ENCODE measurements at places on chromosomes 5 and 9. TPM values are rescaled to one million over a fixed set of nuclear protein-coding genes. Genes with fewer than 3 reads are reported as not detected.
A peak's percentile ranks its signal among the peaks of the same experiment; 100 is the strongest.

PCDH1 gene
- total RNA-seq: 146 TPM

IFNA21 gene
- not detected for total RNA-seq

DAB2 gene
- 9.5 TPM for total RNA-seq

KCNV2 gene
- total RNA-seq: not detected

PHF24 gene
- not detected for total RNA-seq

NHP2 gene
- total RNA-seq: 193 TPM

DBH gene
- total RNA-seq: not detected

PDGFRB gene
- not detected for total RNA-seq

PIP5KL1 gene
- 0.17 TPM for total RNA-seq

PLEKHG4B gene
- total RNA-seq: 1.7 TPM

CDC37L1 gene
- 12.1 TPM for total RNA-seq

IFNB1 gene
- 0.61 TPM for total RNA-seq

FAM78A gene
- total RNA-seq: not detected

ACTBL2 gene
- 0.45 TPM for total RNA-seq

- peak; percentile 39 for DNase-seq
Observed at GRCh38 chr9:35690614-35691333, 1.0 kb upstream of the TPM2 start.

DNA sequence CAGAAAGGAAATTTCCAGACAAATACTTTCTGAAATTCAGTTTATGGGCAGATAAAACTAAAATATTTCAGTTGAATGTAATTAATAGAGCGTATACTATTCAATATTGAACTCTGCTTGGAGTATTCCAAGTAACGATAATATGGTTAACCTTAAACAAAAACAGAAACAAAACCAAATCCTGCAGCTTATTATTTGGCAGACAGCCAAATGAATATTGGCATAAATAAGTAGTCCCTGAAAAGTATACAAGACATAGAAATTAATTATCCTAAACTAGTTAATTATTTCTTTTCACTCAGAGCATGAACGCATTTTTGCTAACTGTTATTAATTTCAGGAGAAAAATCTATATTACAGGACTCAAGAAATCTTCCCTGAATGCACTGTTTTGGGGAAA, 1574.0 kb downstream of the MAT2B start:
- DNase-seq: no peak

DNA sequence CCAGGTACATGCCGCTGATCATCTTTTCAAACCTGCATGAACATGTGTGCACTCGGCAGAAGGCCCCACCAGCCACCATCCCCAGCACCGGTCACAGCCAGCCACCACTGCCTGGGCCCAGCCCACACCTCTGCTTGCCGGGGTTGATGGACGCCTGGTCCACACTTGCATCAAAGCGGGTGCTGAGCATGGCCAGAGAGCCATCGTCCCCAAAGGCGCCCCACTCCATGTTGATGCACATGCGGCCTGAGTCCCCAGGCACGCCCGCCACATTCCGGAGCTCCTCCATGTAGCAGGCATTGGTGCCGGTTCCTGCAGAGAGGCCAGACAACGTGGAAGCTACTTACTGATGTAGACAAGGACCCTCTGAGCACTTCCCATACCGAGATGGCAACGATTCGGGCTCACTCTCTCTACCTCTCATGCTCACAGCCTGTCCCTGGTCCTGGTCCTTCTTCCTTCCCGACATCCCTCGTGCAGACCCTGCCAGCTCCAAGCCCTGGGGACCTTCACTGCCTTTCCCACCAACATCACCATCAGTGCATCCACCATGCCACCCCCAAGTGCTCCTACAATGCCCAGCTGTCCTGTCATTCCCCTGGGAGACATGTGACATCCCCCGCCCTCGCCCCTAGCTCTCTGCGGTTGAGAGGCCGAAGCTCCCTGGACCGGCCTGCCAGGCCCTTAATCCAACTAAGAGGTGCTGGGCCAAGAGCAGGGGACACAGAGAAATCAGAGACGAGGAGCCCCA, 17.2 kb downstream of the HK3 start:
- no peak for DNase-seq

DNA sequence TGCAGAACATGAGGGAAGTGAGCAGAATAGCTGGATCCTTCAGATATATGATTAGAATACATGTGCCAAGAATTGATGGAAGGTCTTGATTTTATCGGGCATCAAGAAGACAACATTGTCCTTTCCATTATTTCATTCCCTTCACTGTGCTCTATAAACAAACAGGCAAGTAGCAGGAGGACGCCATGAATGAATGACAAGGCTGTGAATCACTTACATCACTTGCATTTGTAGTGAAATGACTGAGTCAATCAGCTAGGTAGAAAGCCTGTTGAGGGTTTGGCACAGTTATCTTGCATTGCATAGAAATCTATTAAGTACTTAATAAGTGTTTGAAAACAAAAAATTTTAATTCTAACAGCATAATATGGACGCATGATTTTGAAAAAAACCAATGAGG, 548.8 kb upstream of the IZUMO3 start:
- no peak for DNase-seq

DNA sequence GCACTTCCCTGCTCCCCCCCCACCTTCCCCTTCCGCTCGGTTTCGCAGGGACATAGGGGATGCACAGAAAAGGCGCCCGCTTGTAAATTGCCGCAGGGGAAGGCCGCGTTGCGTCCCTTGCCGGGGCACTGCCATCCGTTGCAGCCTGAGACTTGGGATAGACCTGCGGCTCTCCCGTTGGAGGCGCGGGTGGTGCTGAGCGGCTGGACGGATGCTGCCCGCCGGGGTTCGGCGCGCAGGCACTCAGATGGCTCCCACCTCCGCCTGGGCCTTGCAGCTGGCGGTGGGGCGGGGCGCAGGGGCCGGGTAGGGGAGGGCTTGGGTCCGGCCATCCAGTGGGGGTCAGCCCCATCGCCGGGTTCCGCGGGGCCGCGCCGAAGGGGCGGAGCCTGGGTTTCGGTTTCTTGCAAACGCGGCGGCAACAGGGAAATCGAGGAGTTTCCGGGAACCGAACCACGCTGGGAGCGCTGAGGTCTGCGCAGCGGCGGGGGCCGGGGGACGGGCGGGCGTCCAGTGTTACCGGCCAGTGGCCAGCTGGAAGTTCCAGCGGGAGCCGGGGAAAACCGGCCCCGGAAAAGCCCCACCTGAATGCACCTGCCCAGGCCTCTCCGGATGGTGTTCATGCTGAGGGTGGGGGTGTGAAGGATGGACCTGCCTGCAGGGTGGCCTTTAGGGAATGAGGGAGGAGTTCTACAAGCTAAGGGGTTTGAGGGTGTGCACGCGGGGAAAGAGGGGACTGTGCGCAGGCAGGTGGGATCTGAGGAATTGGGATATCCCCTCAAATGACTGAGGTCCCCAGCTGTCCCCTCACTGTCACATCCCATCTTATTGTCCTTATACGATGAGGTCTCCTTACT, 6.3 kb upstream of the IRF1 start:
- peak; percentile 95 for DNase-seq

- DNase-seq: no peak
Observed at GRCh38 chr5:138869763-138870500, 5.2 kb downstream of the LRRTM2 start.

GRCh38 chr5:31095796-31096195, 97.7 kb upstream of the CDH6 start:
- DNase-seq: no peak

GRCh38 chr5:176891331-176891958, 7.7 kb downstream of the HK3 start:
- DNase-seq: no peak

DNA sequence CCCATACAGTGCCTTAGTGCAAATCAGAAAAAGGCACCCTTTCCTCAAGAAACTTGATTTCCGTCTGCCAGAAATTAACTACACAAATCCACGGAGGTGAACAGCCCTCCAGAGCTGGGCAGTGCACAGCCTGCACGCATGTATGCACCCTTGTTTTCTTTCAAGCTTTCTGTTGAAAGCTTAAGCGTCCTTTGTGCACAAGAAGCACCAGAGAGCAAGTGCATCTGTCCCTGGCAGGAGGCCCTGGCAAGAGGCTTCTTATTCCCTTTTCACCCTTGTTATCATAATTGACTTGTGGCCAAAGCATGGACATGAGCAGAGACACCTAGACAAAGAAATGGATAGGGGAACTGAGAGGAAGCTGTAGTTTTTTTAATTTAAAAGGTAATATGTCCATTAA, 47.4 kb upstream of the ATG10 start:
- DNase-seq: no peak

GRCh38 chr5:95953021-95953702, 8.5 kb downstream of the ELL2 start:
- DNase-seq: no peak

- no peak for DNase-seq
Observed at GRCh38 chr9:95666785-95667155, 150.0 kb upstream of the PTCH1 start.

DNA sequence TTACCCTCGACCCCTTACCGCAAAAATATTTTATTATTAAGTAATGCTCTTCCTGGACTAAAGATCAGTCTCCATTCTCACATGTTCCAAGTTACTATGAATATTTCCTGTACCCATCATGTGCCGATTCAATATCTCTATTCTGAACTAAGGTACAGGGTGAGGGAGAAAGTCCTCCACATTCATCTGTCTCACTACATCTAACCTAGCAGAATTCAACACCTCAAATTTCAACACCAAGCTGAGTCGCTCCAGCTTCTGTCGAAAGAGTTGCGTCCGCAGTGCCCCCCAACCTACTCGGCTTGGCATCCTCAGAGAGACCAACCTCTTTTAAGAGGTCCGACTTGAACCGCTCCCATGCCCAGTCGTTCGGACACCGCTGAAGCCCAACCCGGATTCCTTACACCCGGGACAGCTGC, 1.0 kb downstream of the CERT1 start:
- DNase-seq: no peak

DNA sequence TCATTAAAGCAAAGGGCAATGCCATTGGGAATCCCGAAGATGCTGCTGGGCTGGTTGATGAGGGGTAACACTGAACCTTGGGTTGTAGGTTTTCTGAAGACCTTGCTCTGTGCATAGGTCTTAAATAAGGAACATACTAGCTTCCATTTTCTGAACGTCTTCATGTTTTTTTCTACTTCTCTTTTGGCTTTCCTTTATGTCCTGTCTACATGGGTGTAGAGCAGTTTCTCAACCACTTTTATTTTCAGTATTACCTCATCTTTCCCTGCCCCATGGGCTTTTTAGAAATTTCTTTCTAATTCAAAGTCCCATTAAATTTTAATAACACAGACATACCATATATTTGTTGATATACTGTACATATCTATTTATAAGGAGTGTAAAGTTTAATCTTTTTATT, at the start of gene IFNA14:
Gene IFNA14 (minus strand): TSS at position 95 of the 400 bp plus-strand sequence. CDS start 70 bp downstream, at position 25.
- no peak for DNase-seq

DNA sequence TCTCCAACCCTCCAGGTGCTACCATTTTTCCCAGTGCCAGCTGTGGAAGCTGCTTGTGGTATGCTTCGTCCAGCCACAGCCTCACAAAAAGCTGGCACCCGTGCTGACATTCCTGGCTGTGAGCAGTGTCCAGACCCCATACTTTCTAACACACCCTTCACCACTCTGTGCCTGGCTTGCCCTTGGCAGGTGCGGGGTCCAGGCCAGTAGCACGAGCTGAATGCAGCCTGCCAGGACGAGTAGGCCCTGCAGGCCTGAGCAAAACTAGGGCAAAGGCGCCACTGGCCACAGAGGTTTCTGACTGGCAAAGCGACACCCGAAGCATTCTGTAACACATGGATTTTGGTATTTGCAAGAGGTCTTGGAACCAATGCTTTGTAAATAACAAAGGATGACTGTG, 26.0 kb upstream of the GHR start:
- no peak for DNase-seq

GRCh38 chr9:13614060-13614459, 334.6 kb upstream of the MPDZ start:
- no peak for DNase-seq

DNA sequence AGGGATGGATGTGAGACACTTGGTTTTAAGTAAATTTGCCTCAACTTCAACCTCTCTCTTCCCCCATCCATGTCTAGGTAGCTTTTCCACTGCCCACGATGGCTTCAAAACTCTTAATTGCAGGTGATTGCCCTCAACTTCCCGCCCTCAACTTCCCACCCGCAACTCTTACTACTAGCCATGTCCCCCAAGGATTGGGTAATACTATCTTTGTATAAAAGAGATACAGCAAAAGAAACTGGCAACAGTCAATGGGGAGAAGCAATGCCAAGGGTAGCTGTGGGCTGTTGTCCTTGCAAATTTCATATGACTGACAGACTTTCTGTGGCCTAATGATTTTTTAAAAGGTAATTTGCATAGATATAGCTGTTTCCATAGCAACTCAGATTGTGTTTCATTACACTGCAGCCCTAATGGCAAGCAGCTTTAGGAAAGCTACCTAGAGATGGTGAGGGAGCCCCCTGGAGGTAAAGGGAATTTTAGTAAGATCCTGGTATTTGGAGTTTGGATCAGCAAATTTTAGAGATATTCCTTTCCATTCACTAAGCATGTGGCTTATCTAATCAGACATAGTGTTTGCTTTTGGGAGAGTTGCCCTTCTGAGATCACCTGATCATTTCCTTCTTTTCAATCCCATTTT, 421.5 kb upstream of the DAP start:
- DNase-seq: peak; percentile 56

All from Calu3 (cell line).